ENCODE measurements at places on chromosomes 11 and 22.

DNA sequence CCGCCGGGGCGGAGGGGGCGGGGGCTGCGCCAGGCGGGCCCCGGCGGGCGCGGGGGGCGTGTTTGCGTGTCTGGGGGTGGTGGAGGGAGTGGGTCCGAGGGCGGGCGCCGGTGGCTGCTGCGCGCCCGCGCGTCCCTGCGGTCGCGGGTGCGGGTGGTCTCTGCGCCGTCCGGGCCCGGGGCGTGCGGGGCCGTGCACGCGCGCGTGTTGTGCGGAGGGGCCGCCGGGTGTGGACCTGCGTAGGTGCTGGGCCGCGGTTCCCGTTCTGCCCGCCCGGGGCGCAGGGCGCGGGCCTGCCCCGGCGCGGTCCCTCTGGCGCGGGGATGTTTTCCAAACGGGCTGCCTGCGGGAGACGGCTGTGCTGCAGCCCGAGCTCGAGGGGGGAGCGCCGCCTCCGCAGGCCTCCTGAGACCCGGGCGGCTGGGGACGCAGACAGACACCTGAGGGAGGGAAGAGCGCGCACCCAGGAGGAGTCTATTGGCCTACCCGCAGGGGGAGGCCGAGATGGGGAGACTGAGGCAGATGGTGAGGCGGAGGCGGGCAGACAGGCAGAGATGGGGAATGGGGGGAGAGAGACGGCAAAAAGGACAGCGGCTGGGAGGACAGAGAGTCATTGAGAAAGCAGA is 442 bp downstream of the PELI3 start:
- DNase-seq: no peak

GRCh38 chr11:94731880-94732601 is 36.1 kb upstream of the AMOTL1 start:
- DNase-seq: no peak

GRCh38 chr11:24705474-24705873 is 208.6 kb downstream of the LUZP2 start:
- DNase-seq: no peak

DNA sequence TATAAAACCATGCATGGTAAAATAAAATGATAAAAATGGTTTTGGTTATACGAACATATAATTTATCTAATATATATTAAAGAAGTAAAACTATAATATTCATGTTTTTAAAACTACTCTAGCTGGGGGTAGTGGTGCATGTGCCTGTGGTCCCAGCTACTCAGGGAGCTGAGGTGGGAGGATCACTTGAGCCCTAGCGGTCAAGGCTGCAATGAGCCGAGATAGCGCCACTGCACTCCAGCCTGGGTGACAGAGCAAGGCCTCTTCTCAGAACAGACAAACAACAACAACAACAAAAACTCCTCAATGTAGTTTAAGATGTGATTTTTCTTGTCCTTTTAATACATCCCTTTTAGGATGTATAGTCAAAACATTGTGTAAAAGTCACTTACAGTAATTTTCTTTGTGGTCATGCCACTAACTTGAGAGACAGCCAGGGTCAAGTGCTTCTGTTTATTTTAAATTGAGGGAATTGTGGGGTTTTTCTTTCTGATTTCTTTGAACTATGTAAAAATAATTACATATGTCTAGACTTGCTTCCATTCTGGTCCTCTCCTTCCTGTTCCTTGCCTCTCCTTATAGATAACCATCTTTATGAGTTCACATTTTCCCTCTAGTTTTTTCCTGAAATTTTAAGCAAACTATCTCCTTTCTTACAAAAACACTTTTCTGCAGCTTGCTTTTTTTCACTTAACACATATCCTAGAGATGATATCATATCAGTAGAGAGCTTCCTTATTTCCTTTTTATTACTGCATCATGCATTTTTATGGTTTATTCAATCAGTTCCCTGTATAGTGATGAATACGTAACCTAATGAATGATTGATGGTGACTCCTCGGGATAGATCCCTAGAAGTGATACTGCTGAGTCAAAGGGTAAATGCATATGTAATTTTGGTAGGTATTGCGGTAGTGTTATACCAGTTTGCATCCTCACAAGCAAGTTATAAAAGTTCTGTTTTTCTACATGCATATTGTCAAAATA is 9.1 kb downstream of the OR2AT4 start:
- no peak for DNase-seq

DNA sequence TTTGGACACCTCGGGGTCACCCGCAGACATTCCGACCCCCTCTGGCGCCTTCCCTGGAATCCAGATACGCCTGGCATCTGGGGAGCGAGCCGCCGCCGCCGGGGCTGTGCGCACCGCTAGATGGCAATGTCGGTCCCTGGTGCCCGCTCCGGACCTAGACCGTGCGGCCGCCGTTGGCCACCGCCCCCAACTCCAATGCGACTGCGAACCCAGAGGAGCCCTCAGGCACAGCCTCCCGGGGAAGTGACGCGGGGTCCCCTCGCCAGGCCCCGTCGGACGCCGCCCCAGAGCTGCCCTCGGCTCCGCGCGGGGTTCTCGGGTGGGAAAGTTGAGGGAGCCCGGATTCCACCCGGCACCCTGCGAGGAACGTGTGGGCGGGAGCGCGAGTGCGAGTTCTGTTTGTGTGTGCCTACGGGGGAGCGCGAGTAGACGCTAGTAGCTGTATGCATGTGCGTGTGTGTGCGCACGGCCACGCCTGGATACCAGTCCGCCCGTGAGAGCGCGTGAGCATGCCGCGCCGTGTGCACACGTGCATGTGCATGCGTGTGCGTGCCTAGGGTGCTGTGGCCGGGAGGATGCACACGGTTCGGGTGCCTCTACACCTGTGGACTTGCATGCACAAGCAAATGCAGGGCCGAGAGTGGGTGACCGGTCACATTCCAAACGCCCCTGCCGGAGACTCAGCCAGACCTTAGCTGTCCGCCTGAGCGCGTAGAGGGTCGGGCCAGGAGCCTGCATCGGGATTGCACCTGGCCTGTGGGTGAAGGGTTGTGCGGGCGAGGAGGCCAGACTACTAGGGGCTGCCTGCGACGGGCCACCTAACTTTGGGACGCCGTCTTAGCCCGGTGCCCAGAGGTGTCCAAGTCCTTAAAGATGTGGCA is 1.9 kb downstream of the CHRM4 start:
- peak; percentile 85 for DNase-seq

DNA sequence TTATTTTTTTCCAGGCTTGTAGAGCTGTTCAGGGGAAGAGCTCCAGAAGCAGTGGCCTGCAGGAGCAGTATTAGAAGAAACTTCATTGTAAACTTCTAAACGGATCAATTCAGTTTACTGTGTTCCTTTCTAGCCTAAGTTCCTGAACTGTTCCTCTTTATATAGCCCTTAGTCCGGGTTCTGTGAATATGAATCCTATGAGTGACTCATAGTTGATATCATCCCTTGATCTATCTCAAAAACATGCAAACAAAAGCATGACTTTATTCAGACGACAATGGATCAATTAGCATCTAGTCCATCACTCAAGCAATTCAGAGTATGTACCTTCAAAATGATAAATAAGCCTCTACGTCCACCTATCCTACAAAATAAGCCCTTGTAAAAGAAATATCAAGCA is at the start of gene MMP12:
Gene MMP12 (minus strand): TSS at position 131 of the 400 bp plus-strand sequence. CDS start 45 bp downstream, at position 86.
- no peak for DNase-seq

DNA sequence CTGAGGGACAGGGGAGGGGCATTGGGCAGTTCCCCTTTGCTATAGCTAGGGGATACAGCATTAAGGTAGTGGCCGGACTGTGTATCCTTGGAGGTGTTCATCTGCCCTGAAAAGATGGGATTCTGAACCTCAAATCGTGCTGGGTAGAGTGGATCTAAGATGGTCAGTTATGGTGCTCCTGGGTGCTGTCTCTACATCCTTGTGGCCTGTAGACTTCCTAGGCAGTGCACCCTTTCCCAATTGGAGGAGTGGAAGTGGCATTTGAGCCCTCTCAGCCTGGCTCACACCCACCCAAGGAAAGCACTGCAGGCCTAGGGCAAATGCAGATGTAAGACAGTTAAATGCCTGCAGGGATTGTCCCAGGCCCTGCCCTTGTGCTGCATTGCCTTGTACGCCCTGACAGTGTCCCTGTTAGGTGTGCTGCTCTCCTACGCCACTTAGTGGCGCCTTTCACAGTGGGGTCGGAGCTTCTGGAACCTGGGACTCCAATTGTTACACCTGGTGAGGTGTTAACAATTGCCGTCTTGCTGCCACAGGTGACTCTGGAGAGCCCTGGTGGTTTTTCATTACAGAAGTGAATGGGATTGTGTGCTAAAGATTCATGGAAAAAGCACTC is 35.0 kb downstream of the PPFIBP2 start:
- DNase-seq: no peak

DNA sequence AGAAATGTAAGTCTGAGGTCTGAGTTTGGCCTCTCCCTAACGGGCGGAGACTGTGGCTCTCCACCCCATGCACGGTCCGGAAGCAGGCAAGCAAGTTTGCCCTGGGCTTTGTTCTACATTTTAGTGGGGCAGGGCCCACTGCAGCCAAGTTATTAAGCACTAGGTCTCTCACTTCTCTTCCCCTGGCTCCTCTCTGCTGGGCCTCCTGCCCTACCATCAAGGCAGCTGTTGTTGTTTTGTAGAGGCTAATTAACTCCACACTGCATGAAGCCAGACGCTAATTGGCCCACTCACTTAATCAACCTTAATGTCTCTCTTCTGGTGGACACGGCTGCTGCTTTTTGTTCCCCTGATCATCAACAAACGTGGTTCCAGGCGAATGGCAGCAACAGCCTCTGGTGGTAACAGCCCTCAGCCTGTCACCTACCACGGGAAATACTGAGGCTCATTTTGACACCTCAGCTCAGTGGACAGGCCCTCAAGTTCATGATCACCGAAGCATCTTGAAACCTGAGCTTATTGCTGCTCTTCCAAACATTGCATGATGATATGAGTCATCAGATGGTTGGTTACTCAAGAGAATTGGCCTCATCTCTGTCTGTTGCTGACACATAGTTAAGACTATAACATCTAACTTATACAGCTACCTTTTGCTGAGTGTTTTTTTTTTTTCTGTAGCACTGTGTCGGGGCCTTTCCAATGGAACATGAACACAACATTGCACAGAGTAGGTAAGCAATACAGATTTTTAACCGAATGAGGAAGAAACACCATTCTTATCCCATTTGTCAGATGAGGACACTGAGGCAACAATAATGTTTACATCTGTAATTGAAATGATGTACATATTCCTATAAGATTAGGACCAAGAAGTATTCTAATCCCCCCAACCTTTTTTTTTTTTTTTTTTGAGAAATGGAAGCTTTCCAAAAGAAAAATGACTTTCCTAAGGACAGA is 20.8 kb upstream of the LMO2 start:
- no peak for DNase-seq

- DNase-seq: no peak
These were observed 164.6 kb downstream of the ST3GAL4 start for GRCh38 chr11:126519764-126520734.

DNA sequence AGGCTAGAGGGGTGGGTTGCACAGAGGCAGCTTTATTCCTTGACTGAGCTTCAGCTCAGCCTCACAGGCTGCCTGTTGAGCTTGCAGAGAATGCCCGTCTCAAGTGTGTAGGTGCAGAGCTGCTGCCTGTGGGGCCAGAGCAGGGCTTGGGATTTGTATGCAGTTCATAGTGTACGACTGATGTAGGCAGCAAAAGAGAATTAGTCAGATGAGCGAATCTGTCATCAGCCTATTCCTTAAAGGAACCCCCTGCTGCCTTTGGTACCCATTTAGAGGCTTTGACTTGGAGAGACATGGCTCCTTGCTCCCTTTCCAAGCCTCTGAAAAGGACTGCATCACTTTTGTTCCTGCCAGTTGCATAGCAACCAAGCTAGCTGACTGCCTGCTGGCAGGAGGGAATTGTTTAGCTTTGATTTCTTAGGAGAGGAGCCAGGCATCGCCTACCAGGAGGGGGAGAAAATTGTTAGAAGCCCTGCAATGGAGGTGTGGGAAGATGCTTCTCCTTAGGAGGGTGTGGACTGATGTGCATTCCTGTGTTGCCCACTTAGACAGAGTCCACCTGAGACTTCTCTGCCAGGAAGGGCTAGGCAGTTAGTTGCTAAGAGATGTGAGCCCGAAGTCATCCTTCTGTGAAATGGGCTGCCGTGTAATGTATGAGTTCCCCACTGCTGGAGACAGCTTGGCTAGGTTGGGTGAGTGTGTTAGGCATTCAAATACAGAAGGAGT is 10.9 kb downstream of the ACO2 start:
- peak; percentile 40 for DNase-seq

DNA sequence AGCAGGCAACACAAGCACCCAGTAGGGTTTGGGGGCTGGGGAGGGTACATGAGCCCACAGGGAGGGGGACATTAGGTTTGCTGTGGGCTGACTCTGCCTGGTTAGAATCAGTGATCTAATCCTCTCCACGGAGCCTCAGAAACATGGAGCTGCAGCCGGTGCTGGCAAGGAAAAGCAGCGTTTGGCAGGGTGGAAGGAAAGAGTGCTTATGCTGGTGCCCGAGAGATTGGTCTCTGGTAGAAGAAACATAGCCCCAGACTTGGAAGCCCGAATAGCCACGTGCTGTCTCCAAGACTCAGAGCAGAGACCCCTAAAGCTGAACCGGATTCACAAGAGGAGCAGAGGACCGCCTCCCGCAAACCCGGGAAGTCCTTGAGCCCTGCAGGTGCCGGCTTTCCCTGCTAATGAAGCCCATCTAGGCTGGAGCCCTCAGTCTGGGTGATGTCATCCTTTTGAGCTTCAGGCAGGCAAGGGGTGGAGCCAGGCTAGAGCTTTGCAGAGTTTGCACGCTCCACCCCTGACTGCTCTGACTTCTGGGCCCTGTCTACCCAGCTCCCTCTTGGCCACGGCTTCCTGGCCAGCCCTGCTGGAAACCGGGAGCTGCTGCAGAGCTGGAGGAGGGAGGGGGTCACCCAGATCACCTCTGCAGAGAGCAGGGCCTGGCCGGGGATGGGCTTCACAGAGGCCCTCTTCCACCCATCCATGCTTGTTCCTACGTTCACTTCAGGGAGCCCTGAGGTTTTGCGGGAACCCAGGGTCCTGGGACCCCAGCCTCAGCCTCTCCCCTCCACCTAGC is 35.0 kb upstream of the JAM3 start:
- DNase-seq: peak; percentile 75

DNA sequence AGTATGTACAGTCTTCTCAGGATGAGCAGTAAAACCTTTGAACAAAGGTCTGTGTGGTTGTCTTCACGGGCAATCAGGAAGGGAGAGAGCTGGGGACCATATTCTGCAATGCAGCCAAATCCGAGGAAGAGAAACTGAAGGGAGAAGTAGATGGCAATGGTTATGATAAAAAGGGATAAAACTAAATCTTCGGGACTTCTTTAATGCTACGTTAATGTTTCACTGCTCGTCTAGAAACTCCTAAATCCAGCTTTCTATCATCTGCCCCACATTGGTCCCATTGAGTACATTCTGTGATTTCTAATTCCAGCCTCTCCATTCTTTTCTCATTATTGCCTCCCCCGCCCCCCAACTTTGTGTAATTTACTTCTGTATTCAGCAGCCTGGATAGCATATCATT is 1.7 kb downstream of the TIMM10B start:
- no peak for DNase-seq

DNA sequence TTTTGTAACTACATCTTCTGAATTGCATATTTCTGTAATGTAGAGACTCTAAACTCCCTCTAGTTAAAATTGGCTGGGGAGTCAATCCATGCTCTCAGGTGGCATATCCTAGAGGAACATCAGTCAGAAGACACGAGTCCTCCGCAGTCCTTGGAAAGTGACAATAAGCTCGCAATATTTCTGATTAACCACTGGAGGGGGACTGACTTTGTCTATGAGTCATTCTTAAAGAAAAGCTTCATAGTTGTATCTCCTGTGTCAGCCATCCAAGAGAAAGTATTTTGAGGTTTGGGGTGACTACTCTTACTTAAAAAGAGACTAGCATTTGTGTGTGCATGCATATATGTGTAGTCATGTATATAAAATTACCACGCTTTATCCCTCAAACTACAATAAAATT is 60.2 kb downstream of the SLN start:
- DNase-seq: no peak

- DNase-seq: no peak
These were observed 582.2 kb upstream of the CADM1 start for GRCh38 chr11:116086426-116086825.

- no peak for DNase-seq
These were observed 1172.1 kb upstream of the RAG2 start for GRCh38 chr11:37770145-37770544.

Data from frontal cortex (tissue), 4 donors.